ENCODE measurements at places on chromosomes 5 and 9.

- DNase-seq, result no peak
Measured at GRCh38 chr5:96157077-96157780, 195.6 kb upstream of the ELL2 start.

- peak; percentile 73 for DNase-seq
Measured at GRCh38 chr5:150154618-150155128, 972 bp downstream of the PDGFRB start.

DNA sequence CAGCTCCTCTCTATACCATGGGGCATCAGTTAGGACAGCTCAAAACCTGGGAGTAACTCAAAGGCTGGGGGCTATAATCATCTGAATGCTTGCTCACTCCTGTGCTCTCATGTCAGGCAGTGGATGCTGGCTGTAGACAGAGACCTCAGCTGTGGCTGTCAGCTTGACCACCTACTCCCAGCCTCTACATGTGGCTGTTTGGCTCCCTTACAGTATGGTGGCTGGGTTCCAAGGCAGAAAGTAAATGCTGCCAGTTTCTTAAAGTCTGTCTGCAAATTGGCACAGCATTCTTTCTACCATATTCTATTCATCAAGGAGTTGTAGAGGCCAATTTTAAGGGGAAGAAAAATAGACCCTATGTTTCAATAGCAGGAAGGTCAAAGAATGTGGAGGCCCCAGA, 66.9 kb downstream of the TMC1 start:
- peak; percentile 84 for DNase-seq

GRCh38 chr9:121601194-121601593, 50.2 kb upstream of the DAB2IP start:
- DNase-seq, result no peak

DNA sequence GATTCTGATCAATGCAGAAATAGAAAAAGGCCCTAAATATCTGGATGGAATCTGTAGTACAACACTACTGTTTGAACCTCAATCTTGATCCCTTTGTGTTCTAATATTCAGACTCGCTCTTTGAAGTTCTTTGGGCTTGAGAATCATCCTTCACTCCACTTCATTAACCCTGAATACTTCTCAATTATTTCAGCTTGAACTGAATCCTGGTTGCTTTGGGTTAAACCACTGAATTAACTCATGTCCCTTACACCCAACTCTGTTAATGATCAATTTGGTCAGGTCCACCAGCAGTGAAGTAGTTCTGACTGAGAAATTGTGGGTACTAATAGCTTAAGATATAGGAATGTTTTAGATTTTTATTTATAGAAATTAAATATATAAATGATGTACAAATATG, 1707.2 kb upstream of the ACO1 start:
- no peak for DNase-seq

- peak; percentile 18 for DNase-seq
Measured at GRCh38 chr9:16873126-16873802, 2.8 kb upstream of the BNC2 start.

- DNase-seq, result peak; percentile 75
Measured at GRCh38 chr5:104513121-104513602, 950.6 kb upstream of the NUDT12 start.

DNA sequence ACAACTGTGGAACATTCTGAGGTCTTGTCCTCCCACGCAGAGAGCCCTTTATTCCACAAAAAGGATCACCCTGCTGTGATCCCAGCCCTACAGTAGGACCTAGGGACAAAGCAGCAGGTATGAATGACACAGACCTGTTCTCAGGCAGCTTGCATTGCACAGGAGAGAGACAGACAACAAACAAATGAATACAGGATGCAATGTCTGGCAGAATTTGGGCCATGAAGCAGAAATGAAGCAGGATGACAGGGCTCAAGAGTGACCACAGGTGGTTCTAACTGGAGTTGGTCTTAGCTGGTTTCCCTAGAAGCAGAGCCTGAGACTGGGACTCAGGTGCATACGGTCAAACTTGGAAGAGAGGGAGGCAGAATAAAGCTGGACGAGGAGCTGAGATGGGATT, 388.8 kb downstream of the CDK5RAP2 start:
- no peak for DNase-seq

DNA sequence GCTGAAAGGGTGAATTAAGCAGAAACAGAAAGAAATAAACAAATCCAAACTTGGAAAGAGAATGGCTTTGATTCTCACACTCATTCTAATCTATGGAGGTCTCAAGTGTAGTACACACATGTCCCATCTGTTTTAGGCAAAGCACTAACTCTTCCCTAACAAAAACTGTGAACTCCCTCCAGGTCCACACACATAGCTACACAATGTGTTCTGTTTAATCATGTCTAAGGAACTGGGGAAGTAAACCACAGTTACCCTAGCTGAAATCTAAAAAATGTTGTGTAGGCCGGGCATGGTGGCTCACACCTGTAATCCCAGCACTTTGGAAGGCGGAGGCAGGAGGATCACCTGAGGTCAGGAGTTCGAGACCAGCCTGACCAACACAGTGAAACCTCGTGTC, 118.7 kb upstream of the FST start:
- no peak for DNase-seq

- no peak for DNase-seq
Measured at GRCh38 chr9:122988920-122989621, 44.4 kb upstream of the GPR21 start.

DNA sequence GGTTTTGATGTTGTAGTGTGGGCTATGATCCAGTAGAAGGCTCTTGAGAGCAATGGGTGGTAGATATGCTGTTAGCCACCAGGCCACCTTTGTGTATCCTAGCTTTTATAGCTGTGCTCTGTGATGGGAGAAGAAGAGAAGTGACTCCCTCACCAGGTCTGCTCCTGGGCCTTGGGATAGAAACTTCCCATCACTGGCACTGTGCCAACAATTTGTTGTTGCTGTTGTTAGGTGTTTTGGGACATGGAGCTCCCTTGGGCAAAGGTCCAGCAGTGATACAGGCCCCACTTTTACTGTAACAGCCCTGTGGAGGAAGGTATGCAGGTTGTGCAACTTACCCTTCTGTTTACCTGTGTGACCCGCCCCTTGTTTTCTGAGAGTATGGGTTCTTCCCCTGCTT, 570.9 kb upstream of the GRIN3A start:
- peak; percentile 0 for DNase-seq

GRCh38 chr9:26919698-26920097, 27.1 kb upstream of the CAAP1 start:
- no peak for DNase-seq

- DNase-seq, result no peak
Measured at GRCh38 chr9:123649909-123650308, 280.0 kb downstream of the DENND1A start.

DNA sequence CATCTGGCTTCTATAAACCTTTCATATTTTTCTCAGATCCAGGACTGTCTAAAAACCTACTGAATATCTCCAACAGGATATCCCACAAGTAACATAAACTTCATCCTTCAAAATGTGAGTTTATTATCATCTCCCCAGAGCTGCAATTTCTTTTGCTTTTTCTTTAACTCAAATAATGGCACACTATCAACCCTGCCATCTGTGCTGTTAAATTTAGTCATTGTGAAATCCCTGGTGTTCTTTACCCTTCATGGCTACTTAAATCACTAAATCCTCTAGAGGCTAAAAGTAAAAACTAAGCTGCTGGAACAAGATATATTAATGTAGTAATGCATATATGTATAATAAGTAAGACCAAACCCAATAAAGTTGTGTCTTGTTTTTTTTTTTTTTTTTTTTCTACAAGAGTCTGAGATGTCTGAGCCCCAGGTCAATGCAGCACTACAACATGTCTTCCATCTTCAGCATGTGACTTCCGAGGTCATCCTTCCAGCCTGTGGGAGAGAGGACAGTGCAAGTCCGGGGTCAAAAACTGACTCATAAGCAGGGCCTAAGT, 362.9 kb downstream of the ADGRV1 start:
- no peak for DNase-seq

DNA sequence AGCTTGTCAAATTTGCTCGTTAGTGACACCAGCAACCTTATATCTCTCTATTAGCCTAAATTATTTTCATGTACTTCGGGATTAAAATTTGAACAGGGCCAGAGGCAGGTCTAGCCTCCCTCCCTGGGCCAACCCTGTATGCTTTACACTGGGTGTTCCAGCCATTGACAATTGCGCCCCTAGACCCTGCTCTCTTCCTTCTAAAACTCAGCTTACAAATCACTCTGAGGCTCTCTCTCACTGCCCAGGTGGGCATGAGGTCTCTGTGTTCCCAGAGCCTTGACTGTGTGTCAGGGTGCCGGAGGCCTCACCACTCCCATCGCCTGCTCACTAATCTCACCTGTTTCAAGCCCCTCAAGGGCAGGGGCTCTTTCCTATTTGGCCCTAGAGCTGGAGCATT, 6.4 kb upstream of the CFAP90 start:
- DNase-seq, result no peak

DNA sequence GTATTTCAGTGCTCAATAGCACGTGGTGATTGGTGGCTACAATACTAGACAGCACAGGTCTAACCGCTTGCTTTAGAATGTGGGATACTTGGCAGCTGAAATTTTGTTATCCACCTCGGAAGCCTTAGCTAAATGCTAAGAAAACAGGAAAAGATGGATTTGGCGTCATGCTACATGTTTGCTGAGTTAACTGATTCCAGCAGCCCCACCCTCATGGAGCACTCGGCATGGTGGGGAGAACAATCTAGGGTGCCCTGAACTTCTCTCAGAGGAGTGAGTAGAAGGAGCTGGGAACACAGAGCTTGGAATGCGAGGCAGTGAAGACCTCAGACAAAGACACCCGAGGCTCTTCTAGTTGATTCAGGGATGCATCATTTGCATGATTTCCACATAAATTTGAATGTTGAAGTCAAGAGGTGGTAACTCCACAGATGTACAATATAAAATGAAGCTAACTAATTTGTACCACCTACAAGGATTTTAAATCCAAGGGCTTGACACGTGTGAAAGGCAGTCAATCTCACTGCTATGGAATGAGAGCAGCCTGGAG, 145.1 kb upstream of the FSTL4 start:
- DNase-seq, result no peak

DNA sequence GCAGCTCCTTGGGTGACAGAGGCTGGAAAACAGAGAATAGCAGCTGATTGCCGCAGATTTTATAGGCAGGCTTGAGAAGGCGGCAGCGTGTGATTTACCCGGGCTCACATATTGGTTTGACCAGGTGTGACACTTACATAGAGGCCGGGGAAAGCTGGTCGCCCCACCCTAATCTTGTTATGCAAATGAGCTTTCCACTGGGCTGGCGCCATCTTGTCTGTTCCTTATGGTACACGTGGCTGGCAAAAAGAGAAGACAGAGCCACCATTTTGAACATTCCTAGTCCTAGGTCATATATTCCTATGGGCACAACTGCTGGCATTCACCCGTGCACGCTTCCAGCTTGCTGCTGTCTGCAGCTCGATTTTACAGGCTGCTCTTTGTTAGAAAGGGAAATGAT, 11.3 kb upstream of the SPZ1 start:
- DNase-seq, result no peak

GRCh38 chr9:73081979-73082657, 69.5 kb upstream of the ANXA1 start:
- peak; percentile 82 for DNase-seq

- DNase-seq, result no peak
Measured at GRCh38 chr5:6163913-6164312, 214.4 kb downstream of the MED10 start.

GRCh38 chr5:51185850-51186329, 197.4 kb upstream of the ISL1 start:
- no peak for DNase-seq

- peak; percentile 10 for DNase-seq
Measured at GRCh38 chr9:479304-479970, 264.8 kb downstream of the DOCK8 start.

- DNase-seq, result peak; percentile 80
Measured at GRCh38 chr5:66621146-66621545, 25.0 kb downstream of the MAST4 start.

DNA sequence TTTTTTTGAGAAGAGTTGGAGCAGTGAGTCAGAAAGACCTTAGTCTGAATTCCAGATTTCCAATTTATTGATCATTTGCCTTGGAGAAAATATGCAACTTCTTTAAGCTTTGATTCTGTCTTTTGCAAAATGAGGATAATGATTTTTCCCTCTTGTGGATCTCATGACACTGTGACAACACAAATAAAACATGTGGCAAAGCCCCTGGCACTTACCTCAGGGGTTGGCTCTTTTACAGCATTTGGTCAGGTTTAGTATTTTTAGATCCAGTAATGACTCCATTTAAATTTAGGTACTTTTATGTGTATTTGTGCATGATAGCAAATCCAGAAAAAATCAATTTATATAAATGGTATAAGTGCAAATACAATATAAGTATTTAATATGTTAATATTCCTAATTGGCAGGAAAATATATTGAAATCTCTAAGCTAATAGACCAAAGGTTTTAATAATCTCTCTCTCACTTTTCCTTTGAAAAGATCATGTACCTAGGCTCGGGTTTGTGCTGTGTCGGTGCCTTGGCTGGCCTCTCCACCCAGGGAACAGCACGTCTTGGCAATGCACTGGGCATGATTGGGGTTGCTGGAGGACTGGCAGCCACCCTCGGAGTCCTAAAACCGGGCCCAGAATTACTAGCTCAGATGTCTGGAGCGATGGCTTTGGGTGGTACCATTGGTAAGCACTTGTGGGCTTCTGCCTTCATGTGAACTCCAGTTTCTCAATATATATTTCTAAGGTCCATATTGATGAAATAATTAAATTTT, 49.7 kb downstream of the NNT start:
- no peak for DNase-seq

GRCh38 chr5:883475-884181, 9.0 kb downstream of the BRD9 start:
- DNase-seq, result no peak

DNA sequence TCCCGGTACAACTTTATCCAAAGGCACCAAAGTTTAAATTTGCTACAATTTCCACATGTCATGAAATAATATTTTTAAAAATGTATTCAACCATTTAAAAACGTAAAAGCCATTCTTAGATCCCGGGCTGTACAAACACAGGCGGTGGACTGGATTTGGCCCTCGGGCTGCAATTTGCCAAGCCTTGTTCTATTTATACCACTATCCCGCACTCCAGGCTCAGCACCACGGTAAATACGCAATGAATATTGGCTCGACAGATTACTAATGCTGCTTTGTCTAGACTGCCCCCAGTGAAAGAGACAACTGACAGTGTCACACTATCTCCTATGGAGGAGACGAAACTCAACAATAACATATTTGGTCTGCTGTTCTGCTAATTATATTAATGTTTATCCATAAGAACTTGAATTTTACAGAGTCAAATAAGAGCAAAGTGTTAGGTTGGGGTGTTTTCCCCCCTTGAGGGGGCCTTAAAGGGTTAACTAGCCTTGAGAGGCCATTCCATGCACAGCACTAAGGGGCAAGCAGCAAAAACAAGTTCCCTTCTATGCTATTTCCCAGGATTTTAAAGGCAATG, 98.1 kb downstream of the MARCHF11 start:
- DNase-seq, result no peak

DNA sequence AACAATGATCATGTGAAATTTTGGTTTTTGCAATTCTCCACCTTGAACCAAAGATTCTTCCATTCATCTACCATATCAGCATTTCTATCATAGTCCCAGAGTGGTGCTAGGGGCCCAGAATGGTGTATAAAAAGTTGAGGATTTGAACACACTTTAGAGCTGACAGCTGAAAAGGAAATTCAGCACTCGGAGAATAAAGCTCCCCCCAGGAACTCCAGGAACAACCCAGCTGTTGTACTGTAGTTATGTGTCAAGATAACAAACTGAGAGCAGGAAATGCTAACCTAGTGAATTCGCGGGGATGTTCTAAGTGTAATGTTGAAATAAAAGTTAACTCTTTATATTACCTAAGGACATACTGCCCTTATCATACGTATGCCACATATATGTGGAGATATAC, 216.7 kb downstream of the NFIB start:
- peak; percentile 57 for DNase-seq

Data from astrocyte of the hippocampus (primary cell).